ENCODE measurements at places on chromosomes 6 and 20.

- no peak for DNase-seq
Measured at GRCh38 chr6:170057034-170057734, 233.7 kb downstream of the DLL1 start.

- no peak for DNase-seq
Measured at GRCh38 chr20:62042025-62042820, 23.5 kb downstream of the TAF4 start.

DNA sequence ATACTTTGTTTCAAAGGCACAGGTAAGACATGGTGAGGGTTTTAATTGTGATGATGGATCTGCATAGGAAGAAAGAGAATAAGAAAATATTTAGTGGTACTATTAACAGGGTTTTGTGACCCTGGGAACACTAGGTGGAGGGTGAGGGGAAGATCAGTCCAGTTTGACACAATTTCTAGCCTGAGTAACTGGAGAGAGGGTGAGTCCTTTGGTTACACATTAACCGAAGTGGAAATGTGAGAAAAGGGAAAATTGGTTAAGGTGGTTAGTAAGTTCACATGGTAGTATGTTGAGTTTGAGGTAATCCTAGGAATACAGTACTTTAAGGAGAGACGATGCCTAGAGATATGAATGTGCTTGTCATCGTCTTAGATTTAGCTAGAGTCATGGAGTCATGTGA lies 54.8 kb upstream of the POU3F2 start:
- no peak for DNase-seq

GRCh38 chr20:15706719-15707118 lies 866.5 kb downstream of the KIF16B start:
- no peak for DNase-seq

- DNase-seq: no peak
Measured at GRCh38 chr6:96469312-96469711, 52.3 kb upstream of the UFL1 start.

DNA sequence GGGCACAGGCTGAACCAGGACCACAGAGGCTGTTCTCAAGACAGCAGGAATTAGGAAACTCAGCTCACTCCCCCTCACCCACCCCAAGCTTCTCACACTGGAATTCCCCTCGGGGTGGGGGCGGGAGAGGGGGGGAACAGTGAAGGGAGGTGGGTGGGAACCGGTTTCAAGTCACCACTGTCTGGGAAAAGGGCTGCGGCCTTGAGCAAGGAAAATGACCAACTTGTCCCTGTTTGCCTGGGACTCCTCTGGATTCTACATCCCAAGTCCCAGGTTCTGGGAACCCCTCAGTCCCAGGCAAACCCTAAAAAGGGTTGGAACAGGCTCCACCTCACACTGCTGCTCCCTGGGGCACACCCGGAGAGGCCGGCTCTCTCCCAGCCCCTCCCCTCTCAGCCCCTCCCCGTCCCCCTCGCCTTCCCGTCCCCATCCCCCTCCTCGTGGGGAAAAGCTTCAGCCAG lies 230.7 kb downstream of the TFAP2C start:
- DNase-seq: no peak

GRCh38 chr20:53866794-53867740 lies 203.3 kb downstream of the BCAS1 start:
- DNase-seq: no peak

DNA sequence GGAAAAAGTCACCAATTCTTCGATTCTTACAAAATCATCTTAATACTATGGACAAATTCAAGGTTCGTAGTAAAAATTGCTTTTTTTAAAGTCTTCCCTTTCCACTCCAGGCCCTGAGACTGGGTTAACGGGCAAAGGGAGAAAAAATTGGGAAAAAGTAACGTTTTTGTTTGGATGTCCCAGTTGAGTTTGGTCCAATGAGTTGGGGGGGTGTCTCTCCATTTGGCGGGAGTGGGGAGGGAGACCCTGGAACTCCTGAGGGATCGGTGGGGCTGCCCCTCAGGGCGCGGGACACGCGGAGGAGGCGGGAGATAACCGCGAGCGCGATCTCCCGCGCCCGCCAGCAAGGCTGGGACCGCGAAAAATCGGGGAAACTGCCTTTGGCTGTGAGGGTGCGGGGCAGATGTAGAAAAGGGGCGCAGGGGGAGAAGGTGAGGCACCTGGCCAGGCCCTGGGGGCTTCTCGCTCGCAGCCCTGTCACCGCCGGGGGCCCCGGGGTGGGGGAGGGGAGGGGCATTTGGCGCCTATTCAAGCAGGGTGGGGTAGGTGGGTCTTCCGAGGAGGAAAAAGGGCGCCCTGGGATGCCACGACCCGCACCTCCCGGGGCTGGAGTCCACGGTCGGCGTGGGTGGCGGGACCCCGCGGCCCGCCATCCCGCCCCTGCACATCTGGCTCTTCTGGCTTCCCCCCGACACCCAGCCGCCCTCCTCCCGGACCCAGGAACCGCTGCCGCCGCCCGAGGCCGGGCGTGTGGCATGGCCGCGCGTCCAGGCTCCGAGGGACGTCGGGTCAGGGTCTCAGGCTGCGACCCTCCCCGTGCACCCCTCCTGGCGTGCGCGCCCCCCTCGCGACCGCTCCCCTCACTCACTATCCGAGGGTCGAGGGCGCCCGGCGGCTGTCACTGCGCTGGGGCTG lies 595 bp downstream of the FBXO5 start:
- DNase-seq: no peak

DNA sequence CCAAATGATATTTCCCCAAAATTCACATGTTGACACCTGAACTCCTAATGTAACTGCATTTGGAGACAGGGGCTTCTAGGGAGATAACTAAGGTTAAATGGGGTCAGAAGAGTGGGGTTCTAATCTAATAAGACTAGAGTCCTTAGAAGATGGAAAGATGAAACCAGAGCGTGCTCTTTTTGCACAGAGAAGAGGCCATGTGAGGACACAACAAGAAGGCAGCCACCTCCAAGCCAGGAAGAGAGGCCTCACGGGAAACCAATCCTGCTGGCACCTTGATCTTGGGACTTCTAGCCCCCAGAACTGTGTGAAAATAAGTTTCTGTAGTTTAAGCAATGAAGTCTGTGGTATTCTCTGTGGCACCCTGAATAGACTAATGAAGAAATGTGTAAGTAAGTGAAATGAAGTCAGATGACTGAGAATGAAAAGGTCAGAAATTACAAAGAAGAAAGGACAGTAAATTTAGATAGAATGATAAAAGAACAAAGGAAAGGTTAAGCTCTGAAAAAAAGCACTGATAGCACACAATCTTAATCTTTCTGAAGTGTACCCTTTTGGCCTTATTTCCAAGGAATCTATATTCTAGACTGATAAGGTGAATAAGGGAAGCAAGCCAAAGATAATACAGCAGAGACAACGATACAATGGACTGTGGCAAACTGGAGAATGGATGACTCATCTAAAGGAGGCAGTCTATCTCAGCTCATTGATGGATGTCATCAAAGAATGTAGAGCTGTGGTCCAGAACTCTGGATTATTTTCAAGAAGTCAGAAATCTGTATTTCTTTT lies 110.4 kb downstream of the MYB start:
- no peak for DNase-seq

GRCh38 chr20:47051936-47052526 lies 157.4 kb downstream of the EYA2 start:
- no peak for DNase-seq

DNA sequence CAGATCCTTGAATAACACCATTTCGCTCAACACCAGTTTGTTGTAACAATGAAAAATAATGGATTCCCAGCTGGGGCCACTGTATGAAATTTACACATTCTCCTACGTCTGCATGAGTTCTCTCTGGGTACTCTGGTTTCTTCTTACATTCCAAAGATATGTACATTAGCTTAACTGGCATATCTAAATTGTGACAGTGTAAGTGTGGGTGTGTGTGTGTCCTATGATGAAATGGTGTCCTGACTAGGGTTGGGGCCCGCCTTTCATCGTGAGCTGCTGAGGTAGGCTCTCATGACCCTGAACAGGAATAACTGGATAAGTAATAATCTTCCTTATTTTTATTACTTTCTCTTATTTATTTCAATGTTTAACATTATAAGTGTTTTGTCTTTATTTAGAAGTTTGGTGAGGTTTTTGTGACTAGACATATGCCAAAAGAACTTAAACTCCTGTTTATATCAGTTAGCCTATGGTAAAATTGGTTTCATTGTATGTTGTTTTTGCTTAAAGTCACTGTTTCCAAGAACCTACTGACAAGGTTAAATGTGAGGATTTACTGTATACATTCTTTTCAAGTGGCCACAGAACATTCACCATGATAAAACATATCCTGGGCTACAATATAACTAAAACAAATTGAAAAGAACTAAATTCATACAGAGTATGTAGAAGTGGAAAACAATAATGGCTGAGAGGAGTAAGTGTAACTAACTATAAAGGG lies 42.4 kb downstream of the RBL1 start:
- DNase-seq: no peak

DNA sequence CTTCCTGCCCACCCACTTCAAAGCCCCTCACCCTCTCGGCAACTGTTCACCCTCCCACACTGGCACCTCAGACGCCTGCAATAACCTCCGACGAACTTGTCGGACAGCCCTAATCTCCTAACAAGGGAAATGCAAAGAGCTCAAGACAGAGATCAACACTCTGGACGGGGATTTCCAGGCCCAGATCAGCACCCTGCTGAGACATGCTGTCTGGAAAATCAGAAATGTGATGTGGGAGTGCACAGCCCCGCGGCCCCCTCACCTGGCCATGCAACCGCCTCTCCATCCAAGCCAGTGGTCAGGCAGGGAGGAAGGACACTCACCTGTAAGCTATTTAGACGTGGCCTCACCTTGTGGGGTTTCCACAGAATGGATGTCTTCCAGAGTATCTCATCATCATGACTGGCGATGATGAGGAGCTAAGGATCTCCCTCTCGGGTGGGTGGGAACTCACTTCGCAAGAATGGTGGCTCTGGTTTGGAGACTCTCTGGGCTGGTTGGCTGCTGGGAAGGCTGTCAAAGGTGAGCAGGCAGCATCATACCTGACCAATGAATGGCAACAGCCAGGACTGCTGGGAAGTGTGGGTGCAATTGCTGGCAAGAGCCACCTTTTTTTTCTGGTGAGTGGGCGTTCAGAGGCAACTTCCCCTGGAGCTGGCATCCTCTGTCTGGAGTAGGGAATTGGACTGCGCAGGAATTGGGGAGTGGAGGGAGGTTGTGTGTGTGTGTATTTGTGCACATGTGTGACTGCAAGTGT lies 28.1 kb upstream of the ADTRP start:
- no peak for DNase-seq

- DNase-seq: no peak
Measured at GRCh38 chr6:36387440-36388303, at the start of gene ETV7. Gene ETV7 (minus strand): TSS chr6:36387669. CDS start chr6:36387541, 128 bp downstream.

DNA sequence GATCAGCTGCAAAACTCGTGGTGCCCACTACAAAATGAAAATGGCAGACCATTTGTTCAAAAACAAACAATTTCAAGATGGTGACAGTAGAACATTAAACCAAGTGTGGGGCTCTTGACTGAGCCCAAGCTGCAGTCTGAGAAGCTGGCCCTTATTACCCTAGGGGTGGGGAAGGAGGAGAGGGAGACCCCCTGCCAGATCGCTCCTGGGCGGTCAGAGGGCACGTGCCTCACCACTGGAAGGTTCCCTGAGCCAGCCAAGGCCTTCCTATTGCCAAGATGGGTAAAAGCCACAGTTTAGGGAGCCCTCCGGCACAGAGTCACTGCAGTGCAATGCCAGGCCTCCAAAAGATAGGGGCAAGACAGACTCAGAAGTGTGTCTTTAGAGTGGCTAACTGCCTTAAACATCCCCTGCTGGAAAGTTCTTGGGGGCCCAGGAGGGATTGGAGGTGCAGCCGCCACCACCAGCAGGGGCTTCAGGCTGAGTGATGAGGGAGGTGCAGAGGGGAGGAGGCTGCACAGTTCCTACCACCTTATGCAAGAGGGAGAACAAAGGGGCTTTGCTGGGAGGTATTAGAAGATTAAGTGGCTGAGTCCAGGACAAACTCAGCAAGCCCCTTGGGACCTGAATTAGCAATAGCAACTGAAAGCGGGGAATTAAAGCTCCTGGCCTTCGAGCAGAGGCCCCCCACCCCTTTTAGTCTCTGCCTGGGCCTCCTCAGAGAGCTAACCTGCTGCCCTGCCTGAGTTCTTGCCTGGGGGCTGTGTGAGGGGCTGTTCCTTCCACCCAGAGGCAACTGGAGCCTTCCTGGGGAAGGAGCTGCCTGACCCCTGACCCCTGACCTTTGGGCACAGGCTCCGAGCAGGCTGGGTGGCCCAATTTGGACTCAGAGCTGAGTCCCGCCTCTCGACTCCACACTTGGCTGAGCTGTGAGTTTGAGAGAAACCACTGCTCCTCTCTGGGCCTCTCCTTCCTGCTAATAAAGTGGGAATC lies 88.4 kb downstream of the VEGFA start:
- DNase-seq: no peak

DNA sequence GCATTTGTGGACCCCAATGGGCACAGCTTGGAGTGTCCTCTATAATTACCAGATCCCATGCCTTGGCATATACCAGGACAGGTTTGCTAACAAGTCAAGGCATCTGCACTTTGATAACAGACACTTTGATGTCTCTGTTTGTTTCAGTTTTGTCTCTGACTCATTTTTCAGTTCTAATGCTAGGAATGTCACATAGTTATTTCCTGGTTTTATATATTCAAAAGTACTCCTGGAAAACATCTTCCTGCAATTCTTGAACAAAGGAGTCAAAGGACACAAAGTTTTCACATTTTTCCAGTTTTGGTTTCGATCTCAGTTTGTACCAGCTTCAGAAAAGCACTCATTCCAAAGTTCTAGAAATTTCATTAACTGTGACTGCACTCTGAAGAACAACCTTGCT lies 188.1 kb downstream of the FOXC1 start:
- no peak for DNase-seq

DNA sequence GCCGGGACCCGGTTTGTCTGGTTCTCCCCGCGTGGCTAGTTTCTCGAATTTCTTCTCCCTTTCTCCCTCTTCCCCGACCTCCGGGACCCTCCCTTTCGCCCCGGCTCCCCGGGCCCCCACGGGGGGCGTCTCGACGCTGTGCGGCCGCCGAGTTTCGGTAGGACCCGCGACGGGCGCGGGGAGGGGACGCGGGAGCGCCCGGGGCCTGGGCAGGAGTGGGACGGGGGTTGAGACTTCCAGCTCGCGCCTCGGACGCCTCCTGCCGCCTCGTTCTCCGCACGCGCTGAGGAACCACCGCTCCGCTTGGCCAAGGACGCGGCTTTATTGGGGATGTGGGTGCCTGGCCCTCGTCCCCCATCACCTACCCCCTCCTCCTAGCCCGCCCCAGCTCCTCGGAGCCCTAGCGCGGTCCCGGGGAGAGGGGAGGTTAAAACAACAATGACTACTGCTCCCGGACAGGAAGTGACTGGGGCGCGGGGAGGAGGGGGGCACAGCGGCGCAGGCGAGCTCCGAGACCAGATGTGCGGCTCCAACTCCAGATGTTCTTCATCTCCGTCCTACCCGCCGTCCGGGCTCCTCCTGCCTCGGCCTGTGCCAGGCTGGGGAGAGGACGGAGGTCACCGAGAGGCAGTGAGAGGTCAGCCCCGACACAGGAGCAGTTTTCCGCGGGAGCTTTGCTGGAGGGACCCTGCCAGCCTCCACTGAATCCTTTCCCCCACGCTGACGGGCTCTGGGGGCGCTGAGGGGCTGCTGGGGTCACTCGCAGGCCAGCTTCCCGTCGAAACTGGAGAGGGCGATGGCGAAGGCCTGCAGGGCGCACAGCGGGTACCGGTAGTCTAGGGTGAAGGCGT lies 917 bp upstream of the TEAD3 start:
- no peak for DNase-seq

Data from anterior cingulate cortex (tissue), 58 donors.